ENCODE measurements at places on chromosomes 7 and 10.

- no peak for DNase-seq
These were observed 119.1 kb downstream of the NKX6-2 start for GRCh38 chr10:132666705-132667341.

- DNase-seq: no peak
These were observed 6.3 kb downstream of the VPS26A start for GRCh38 chr10:69130251-69130650.

DNA sequence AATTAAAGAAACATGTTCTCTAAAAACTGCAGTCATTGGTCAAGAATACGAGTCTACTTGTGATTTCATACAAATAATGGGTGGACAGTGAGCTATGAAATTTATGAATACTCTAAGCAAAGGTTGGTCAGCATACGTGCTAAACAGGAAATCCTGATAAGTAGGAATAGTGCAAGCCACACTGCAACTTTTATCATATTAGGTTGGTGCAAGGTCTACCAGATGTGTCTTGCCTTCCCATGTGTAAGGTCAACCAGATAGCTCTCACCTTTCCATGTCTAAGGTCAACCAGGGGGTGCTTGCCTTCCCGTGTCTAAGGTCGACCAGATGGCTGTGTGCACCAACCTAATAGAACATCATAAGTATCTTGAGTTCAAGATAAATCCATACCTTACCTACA is 2.0 kb upstream of the ITGB1 start:
- DNase-seq: no peak

GRCh38 chr7:49790209-49790608 is 16.8 kb downstream of the VWC2 start:
- no peak for DNase-seq

- no peak for DNase-seq
These were observed 24.8 kb upstream of the PLPP4 start for GRCh38 chr10:120432209-120432608.

DNA sequence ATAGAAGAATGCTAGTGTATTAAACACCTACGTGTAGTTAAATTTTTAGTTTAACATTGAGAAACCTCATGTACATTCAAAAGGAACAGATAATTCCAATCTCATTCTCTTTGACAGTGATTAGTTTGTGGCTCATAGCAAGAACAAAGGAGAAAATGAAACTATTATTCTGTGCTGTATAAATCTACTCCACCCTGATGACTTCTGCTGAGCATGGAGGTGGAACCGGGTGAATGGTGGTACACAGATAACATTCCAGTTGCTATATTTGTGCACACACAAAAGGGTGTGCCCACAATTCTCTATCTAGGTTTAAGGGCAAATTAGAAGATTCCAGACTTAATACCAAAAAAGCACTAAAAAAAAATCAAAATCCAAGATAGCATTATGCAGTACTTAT is 17.0 kb upstream of the RALA start:
- no peak for DNase-seq

DNA sequence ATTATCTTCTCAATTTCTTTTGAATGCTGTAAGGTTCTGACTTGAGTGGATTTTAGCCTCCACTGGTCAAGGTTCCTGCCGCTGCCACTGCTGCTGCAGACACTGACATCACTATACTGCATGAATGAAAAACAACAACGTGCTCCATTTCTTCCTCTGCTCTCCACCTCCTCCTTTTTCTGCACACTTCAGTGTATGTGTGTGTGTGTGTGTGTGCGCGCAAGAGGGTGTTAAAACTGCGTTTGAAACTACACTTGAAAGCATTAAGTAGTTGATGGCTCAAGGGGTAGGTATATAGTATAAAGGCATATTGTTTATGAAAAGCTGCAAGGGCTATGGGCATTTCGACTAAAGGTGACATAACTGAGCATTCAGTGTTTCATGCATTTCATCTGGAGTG is 3.5 kb downstream of the GLCCI1 start:
- DNase-seq: no peak

DNA sequence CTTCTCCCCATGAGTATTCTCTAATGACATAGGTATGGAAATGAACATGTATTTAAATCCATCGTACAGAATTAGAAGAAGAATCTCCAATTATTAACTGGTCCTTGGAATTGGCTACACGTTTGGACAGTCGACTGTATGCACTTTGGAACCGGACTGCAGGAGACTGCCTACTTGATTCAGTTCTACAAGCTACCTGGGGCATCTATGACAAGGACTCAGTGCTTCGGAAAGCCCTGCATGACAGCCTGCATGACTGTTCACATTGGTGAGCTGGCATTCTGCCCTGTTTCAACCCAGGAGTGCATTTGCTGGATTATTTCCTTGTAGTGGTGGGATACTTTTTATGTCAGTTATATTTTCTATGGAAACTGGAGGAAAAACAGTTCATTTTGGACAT is 32.2 kb downstream of the ZRANB1 start:
- DNase-seq: no peak

GRCh38 chr10:3043512-3044368 is 23.6 kb upstream of the PFKP start:
- DNase-seq: peak; percentile 75

GRCh38 chr10:14665304-14665703 is 109.4 kb downstream of the FAM107B start:
- no peak for DNase-seq

DNA sequence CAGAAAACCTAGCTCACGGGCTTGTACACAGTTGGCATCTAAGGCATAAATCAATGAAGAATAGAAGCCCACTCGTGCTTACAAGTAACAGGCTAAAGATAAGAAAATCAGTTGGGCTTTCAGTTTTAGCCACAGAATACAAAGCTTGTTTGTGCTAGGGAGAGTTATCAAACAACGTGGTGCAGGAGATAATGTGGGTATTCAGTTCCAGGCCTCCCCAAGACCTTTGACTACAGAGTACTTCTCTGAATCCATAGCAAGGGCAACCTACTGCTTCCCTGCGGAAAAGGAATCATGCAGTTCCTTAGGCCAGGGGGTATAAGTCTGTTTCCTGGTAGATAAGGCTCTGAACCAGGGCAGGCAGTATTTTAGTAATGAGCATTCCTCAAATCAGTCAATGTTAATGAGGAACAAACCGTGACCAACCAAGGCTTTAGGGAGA is 219.5 kb upstream of the CSTF2T start:
- no peak for DNase-seq

DNA sequence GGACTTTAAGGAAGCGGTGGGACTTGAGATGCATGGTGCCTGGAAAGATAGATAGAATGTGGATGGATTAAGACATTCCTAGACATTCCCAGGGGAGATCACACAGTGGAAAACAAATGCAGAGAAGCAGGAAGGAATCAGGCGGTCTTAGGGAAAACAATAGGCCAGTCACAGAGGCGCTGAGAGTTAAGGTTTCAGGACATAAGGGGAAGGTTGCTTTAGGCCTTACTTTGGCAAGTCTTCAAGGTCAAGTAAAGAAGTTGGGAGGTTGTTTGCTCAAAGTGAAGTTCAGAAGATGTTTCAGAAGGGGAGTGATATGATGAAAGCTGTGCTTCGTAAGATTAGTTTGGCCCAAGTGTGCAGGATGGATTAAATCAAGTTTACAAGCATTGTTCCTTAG is 109.4 kb downstream of the SUGCT start:
- no peak for DNase-seq

- DNase-seq: no peak
These were observed 135.8 kb downstream of the ARID5B start for GRCh38 chr10:62037166-62037831.

GRCh38 chr10:23405540-23405939 is 33.3 kb upstream of the OTUD1 start:
- DNase-seq: no peak

- DNase-seq: no peak
These were observed 157.6 kb downstream of the GRK5 start for GRCh38 chr10:119364645-119365600.

GRCh38 chr7:40760987-40761386 is 626.2 kb downstream of the SUGCT start:
- no peak for DNase-seq

DNA sequence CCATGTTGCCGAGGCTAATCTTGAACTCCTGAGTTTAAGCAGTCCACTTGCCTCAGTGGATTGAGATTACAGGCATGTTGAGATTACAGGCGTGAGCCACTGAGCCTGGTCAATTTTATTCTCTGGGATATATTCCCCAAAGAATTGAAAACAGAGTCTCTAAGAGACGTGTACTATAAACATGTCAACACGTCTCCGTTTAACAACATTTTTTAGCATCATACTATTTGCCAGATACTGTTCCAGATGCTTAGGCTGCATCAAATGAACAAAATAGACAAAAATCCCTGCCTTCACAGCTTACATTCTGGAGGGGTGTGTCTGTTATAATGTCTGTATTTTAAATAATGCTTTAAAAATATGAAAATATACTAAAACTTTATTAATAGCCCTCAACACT is 54.1 kb upstream of the PRKG1 start:
- DNase-seq: no peak

GRCh38 chr7:157979636-157980340 is 607.8 kb downstream of the PTPRN2 start:
- no peak for DNase-seq

GRCh38 chr7:42453931-42454361 is 216.9 kb upstream of the GLI3 start:
- no peak for DNase-seq

- no peak for DNase-seq
These were observed 140.8 kb upstream of the PTN start for GRCh38 chr7:137484326-137484725.

DNA sequence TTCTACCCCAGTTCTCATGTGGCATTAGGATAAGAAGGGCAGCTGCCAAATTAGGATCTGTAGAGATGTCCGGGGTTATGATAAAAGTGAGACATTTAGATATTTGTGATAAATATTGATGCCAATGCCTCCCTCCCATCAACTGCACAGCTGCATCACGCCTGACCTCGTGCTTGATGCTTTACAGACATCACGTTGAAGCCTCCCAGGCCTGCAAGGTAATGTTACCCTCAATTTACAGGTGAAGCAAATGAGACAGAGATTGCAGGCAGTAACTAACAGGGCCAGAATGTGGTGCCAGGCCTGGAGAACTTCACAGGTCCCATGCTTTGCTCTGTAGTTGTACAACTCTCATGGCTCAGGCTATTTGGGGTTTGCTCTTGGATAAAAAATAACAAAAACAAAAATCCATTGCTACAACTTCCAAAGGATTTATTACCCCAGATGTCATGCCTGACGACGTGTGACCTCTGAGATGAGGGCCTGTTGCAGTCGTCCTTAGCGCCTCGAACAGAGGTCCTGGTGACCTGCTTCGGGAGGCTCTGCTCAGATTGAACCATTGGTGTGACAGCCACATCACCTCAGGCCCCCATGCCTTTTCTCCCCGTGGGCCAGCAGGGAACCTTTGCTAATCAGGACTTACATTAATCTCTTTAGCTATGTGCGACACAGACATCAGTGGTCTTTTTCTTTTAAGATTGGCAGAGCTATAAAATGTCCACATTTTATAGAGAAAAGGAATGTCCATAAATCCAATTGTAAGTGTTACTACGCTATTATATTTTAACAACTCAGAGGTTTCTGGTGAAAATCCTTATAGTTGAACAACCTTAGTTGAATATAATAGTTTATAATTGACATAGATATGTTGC is 169.3 kb downstream of the ADAM12 start:
- no peak for DNase-seq

GRCh38 chr10:131387018-131387529 is 75.6 kb upstream of the TCERG1L start:
- no peak for DNase-seq

DNA sequence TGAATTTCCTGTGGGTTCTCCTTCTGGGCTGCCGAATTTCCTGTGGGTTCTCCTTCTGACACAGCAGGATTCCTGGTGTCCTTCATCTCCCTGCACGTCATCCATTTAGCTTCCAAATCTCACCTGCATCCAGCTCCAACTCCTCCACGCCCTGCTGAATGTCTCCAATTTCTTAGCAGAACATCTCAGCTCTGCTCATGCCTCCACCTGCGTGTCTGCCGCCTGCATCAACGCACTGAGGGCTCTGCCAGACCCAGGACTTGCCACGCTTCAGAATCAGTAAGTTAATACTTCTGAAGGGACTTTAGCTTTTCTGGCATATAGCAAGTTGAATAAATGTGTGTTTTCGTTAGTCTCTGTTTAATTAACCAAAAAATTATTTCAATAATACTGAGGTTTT is 31.1 kb upstream of the VIPR2 start:
- DNase-seq: no peak

DNA sequence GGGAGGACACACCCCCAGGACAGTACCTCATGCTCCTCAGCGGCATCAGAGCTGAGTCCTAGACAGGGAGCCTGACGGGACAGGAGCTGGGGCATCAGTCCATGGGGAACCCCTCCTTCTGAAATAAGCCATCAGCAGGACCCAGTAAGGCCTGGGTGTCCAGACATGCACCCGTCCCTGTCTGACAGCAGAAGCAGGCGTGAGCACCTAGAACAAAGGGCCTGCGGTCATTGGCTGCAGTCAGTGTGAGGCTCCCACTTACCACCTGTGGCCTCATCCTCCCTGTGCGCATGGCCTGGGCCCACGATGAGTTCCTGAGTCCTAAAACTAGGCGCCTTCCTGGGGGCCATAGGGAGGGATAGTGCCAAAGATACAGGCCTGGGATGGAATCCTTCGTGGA is 484.7 kb downstream of the PTPRN2 start:
- DNase-seq: no peak

GRCh38 chr10:113692271-113692670 is 12.6 kb downstream of the CASP7 start:
- no peak for DNase-seq
